ENCODE measurements at places on chromosomes 6 and 20.
A peak's percentile ranks its signal among the peaks of the same experiment; 100 is the strongest.

GRCh38 chr20:38863024-38863851 is 57.7 kb downstream of the PPP1R16B start:
- DNase-seq: no peak

- DNase-seq: no peak
Measured at GRCh38 chr6:129008591-129008990, 125.7 kb downstream of the LAMA2 start.

DNA sequence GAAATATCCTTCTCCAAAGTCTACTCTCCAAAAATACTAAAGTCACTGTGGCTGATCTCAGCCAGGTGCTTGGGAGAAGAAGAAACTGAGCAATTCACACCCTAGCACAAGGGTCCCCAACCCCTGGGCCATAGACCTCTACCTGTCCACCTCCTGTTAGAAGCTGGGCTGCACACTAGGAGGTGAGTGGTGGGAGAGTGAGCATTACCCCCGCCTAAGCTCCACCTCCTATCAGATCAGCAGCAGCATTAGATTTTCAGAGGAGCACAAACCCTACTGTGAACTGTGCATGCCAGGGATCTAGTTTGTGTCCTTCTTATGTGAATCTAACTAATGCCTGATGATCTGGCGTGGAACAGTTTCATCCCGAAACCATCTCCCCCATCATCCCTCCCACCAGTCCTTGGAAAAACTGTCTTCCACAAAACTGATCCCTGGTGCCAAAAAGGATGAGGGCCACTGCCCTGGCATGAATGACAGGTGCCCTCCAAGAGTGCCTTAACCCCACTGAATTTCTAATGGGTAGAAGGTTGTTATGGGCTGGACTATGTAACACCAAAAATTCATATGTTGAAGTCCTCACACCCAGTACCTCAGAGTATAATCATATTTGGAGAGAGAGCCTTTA is 109.2 kb upstream of the CDYL start:
- no peak for DNase-seq

DNA sequence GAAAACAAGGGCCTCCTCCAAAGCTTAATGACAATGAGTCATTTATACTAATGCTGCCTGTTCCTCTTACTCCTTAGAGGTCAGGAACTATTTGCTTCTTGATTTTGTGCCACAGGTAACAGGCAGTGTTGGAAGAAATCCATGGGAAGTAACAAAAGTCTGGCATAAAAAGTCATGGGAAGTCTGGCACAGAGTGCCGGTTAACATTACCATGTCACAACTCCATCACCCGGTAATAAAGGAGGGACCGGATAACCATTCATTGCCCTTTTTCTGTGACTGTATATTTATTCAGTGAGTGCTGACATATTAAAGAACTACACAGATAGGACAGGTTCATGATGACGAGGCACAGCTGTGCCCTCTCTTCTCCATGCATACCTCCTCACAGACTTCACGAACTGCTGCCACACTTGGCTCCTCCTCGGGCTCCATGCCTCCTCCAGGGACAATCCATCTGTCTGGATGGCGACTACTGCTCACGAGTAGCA is 50.9 kb downstream of the NUDT3 start:
- peak; percentile 28 for DNase-seq

- DNase-seq: no peak
Measured at GRCh38 chr6:37513155-37513554, 13.5 kb upstream of the CCDC167 start.

DNA sequence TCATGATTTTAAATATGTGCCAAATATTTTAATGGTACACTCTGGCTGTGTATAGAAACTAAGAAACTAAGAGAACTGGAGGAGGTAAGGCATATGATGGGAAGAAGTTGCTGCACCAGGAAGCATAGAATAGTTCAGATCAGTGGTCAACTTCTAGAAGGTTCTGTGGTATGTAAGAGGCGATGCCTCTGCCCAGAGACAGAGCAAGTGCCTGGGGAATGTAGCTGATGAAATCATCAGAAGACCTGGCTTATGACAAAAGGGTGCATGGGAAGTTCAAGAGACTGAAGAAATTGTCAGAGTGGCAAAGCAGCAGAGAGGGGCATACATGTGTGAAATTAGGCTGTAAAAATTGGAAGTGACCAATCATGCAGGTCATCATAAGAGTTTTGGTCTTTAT is 580.8 kb downstream of the BMP2 start:
- no peak for DNase-seq

GRCh38 chr6:37485291-37485702 is 14.4 kb downstream of the CCDC167 start:
- DNase-seq: no peak

- no peak for DNase-seq
Measured at GRCh38 chr6:165811512-165811911, 148.5 kb upstream of the PDE10A start.

- DNase-seq: peak; percentile 22
Measured at GRCh38 chr6:17987447-17987696, at the start of gene KIF13A. Gene KIF13A, minus strand, starts transcription at chr6:17987635. Its CDS starts 172 bp downstream, at chr6:17987463.

DNA sequence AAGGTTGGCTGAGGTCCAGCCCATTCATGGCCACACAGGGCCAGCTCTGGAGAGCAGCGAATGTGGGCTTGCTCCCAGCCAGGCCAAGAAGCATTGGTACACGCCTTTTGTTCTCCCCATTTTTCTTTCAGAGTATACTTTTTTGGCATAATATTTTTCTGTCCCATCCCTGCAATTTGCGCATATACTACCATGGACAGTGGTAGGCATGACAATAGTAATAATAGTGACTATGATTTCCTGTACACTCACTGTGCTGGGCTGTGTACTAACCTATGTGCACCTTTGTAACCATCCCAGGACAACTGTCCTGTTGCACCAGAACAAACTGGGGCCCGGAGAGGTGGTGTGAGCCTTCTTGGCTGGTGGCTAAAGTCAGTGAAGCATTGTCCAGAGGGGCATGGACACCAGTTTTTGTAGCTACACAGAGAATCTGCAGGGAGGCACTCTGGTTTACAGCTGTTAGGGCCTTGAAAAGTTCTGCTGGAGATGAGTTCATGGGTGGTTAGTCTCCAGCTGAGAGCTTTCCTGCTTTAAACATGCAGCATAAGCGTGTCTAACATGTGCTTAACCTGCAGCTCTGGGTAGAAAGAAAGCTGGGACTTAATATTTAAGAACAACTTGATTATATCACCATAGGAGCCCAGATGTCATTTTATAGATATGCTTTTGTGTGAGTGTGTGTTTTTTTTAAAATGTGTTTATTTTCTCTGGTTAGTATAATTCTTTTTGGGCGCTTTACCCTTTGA is 38.2 kb downstream of the DTD1 start:
- no peak for DNase-seq

DNA sequence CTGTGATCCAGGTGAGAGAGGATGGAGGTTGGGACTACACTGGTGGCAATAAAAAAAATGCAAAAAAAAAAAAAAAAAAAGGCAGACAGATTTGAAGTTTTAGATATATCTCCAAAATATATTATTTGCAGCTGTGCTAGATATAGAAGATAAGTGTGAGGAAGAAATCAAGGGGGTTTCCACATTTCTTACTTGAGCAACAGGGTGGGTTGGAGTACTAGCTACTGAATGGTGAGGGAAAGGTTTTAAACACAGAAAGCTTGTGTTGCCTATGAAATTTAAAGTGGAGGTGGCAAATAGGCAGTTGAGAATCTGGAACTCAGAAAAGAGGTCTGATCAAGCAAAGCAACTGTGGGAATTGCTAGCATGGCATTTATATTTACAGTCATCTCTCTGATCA is 59.9 kb upstream of the GNRH2 start:
- no peak for DNase-seq

DNA sequence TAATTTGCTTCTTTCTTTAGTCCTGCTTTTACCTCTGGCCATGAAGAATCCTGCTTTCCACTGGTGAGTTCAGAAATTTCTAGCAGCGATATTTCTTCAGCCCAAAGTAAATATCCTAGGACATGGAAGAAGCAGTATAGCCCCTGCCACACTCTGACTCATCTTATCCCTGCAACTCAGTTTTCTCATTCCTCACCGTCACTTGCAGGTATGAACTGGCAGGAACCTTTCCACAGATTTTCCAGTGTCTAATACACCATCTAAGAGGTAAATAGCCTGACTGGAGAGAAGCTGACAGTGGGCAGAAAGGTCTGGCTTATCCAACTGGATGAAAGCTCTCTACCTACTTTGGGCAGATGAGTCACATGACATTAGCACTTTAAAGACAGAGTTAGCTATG is 816.7 kb upstream of the FLRT3 start:
- DNase-seq: no peak

GRCh38 chr6:111796310-111796918 is 76.8 kb downstream of the FYN start:
- no peak for DNase-seq

- no peak for DNase-seq
Measured at GRCh38 chr6:8181160-8181881, 79.0 kb upstream of the EEF1E1 start.

DNA sequence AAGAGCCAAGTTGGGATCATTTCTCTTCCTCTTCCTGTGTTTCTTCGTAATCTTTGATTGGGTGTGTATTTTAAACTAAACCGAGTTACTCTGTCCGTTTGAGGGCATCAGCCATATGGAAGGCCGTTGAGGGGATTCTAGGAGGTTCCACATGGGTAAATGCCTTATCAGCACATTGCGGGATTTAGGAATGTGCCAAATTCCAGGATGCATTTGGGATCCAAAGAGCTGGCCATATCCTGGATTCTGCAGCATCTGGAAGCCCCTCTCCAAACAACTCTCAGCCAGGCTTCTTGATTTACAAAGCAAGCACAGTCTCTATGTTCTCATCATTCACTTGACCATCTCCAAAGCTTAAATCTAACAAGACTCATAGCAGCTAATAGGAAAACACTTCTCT is 67.6 kb upstream of the RIN2 start:
- peak; percentile 20 for DNase-seq

DNA sequence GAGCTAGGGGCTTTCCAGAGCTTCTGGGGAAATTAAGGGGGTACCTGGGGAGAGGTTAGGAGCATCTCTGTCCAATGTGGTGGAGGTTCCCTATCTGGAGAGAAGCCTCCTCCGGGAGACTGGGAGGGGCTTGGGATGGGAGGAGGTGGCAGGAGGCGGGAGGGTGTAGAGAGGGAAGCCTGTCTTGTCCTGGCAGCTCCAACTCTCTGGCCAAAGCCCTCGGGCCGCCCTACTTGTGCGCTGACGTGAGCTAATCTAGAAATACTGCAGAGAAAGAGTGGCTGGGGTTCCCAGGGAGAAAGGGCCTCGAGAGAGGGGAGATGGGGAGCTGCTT is 1.6 kb upstream of the SLC32A1 start:
- no peak for DNase-seq

Measured in fibroblast of skin of right quadriceps (primary cell).